Stomach (tissue), 19 donors: ENCODE measurements at places on chromosomes 13 and 19. TPM values are rescaled to one million over a fixed set of nuclear protein-coding genes. Genes with fewer than 3 reads are reported as not detected.

GRCh38 chr13:67299072-67299635 is 69.0 kb upstream of the PCDH9 start:
- no peak for DNase-seq

DNA sequence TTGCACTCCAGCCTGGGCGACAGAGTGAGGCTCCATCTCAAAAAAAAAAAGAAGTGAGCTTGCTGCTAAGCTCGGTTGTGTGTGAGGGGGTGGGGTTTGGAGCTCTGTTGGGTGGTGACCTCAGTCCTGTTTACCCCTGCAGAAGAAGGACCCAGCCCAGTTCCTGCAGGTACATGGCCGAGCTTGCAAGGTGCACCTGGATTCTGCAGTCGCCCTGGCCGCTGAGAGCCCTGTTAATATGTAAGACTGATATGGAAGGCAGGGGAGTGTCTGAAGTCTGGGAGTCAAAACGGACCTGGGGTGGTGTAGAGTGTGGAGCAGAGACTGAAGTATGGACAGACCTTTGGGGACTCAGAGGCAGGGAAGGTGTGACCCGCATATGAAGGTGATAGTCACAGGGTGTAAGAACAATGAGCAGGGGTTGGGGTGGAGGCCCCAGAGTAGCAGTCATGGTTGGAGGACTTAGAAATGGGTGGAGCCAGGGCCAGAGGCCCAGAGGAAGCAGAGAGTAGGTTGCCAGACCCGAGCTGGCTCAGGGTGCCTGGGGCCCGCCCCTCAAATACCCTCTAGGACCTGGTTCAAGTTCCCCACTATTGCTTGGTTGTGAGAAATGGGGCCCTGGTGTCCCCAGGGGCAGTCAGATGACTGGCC is 13.2 kb downstream of the CLASRP start:
- DNase-seq, result peak; percentile 85

DNA sequence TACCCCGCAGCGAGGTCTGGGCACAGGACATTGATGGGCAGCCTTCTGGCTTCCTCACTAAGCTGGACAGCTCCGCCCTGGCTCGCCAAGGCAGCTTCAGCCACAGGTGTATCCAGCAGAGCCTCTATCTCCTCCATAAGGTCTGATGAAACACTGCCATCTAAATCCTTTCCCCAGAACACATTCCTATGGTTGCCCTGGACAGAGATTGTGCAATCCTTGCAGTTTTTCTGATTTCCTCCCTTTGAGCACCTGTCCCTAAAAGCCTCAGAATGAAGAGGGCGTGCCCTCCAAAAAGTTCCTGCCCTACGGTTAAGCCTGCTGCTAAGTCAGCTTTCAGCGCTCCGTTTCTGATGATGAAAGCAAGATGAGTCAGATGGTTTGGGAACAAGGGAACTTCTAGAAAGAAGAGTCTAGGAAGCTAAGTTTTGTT is 21.0 kb downstream of the CLEC4M start:
- no peak for DNase-seq

- no peak for DNase-seq
These were observed at the start of gene TEX101 for GRCh38 chr19:43414554-43414953. TEX101 (plus strand) TSS chr19:43414890; CDS start chr19:43415920, 1,030 bp downstream.

DNA sequence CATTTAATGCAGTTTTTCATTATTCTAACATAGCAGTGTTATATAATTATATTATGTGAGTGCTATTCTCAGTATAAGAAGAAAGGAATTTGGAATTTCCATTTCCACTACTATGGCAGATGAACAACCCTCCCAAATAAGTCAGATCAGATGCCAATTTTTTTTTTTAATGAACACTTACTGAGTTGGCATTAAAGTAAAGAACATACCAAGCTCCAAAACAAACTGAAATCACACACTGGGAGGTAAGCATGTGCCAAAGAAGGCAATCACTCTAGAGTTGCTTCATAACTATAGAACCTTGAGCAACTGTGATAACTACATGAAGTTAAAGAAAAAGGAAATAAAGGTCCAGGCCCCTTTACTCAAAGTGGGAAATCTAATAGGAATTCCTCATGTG is 90.3 kb downstream of the RNF17 start:
- no peak for DNase-seq

DNA sequence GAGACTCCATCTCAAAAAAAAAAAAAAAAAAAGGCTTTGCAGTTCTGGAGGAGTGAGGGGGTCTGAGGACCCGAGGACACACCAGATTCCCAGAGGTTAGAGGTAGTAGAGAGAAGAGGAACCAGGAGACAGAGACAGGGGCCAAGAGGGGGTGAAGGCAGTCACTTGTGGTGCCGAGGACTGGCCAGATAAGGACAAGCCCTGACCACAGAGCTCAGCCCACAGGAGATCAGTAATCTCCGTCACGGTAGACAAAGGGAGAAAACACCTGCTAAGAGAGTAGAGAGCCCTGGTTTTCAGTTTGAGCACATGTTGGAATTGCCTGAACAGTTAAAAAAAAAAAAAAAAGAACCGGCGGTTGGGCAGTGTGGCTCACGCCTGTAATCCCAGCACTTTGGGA is 1.7 kb upstream of the PRAM1 start:
- peak; percentile 2 for DNase-seq

- no peak for DNase-seq
These were observed 397.4 kb downstream of the DACH1 start for GRCh38 chr13:71469626-71470025.

DNA sequence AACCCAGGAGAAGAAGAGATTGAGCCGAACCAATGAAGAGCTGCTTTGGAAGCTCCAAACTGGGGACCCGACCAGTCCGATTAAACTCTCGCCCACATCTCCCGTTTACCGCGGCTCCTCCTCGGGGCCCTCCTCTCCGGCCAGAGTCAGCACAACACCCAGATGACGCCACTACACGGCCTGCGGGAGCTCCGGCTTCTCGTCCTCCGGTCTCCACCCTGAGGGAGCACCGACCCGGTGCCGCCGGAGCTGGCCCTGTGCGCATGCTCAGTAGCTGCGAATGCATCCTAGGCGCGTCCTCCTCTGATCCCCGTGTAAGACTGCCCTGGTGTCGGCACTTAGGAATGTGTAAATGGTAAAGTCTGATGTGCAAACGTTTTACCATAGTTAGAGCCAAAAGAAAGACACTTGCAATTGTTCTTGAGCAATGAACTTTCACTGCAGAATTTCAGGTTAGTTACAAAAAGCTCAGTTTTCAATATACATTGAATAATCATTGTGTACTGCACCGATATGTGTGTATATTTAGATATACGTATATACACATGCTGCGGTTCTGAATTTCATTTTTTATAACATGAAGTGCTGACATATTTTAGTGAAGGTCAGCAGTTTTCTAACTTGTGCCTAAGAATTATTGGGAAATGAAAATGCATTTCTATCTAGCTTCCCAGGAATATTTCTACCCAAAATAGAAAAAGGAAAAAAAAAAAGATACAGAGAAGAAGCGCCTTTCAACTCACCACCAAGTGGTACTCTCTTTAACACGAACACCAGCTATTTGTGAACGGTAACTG is 92.2 kb downstream of the SLC7A1 start:
- peak; percentile 47 for DNase-seq

DNA sequence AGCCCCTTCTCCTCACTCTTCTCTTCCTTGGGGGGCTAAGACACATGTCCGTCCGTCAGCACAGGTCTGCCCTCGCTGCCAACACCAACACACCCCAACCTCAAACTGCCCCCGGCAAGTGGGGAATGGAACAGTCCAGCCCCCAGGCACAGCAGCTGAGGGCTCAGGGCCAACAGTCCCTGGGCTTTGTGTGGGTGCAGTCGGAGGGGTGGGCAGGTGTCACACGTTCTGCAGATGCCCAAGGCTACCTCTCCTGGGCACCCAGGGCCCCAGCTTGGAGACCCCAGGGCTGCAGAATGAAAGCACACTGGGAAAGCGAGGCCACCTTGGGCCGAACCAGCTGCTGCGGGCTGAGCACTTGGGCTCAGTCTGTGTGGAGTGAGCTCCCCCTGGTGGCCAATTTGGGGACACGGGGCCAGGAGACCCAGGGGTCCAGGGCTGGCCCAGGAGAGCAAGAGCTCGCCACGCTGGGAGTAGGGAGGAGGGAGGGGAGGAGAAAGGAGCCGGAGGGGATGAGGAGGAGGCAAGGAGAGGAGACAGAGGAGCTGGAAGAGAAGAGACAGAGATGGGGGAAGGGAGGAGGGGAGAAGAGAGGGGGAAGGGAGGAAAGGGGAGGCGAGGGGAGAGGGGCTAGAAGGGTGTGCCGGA is 14.0 kb upstream of the ATP8B3 start:
- peak; percentile 92 for DNase-seq

DNA sequence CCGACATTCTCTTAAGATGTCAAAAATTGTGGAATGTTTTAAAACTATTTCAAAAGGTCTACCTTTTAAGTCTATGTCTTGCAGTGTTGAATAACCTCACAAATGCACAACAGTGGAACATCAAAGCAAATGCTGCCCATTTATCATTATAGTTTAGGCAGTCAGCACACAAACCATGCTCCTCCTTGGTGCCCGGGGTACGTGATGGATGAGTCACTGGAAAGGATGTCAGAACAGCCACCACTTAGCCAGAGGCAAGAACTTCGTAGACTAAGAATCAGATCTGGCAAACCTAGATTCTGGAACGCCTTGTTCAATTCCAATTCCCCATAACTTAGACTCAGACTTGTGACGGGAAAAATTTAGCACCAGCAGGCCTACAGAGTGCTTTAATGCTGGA is 343.6 kb downstream of the FGF9 start:
- no peak for DNase-seq

- DNase-seq, result no peak
These were observed 9.1 kb downstream of the TMEM150B start for GRCh38 chr19:55315956-55316525.

DNA sequence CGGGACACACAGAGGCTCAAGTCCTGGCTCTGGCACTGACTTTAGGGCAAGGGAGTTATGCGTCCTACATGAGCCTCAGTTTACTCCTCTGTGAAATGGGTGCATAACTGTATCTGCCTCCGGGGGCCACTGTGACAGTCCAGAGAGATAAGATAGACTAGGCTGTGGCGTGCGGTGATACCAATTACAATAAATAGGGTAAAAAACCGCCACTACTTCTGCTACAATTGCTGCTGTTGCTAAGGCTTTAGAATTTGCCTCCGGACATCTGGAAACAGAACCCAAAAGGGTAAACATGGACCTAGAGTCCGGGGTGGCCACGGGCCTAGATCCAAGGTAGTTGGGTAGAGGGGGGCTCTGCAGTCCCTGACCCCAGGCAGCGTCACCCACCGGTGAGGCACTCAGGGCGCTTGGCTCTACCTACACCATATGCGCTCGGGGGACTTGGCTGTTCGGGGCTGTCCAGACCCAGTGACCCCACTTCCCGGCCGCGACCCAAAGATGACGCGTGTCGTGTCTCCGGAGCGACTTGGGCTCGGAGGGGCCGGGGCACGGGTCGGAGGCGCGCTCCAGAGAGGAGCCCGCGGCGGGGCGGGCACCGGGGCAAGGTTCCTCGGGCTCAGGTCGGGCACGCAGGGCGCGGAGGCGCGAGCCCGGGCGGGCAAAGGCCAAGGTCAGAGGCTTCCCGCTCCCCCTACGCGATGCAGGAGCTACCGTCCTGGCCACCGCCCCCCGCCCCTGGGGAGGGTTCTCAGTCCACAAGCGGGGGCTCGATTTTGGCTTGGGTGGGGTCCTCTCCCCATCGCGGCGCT is 1.1 kb downstream of the INSR start:
- peak; percentile 75 for DNase-seq

DNA sequence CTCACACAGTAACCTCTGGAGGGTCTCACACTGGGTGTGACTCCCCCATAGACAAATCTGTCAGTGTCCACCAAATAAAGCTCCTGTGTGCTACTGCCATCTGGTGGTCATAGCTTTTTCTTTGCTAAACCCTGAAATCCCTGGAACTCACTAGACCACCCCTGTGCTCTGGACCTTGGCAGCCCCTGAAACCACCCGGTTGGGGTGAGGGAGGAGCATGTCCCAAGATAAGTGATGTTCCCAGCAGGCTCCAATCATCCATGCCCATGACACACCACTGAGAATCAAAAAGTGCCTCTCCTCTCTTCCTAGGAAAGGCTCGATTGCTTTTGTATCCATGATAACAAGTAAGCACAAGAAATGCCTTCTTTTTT is 6.5 kb upstream of the HSD17B14 start:
- DNase-seq, result peak; percentile 82

DNA sequence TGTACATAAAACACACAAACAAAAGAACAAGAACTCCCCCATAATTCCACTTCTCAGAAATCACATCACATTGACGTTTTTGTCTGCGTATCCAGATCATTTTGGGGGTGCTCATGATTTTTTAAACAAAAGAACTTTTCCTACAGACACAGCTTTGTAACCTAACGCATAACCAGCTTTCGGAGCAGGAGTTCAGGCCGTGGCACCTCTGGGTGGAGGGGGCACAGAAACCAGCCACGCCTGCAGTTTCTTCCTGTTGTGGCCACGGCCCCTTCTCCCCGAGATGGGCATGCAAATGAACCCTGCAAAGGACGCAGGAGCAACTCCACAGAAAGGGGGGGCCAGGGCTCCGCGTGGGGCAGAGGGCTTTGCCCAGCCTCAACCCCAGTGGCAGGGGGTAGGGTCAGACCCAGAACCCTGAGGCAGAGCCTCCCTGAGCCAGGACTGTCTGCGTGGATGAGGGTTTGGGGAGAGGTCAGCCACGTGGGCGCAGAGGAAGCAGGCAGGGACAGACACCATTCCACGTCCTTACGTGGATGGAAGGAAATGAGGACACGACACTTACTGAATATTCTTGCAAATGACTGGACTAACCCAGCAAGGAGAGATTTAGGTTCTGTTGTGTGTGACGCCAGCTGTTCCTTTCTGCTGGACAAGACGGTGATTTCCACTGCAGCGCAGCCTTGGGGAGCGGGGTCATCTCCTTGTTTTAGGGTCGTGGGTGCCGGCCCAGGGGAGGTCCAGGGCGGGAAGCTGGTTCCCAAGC is 64.4 kb downstream of the RASA3 start:
- no peak for DNase-seq

GRCh38 chr19:40503320-40503695 is 36.5 kb downstream of the SPTBN4 start:
- peak; percentile 55 for DNase-seq

- no peak for DNase-seq
These were observed 549.6 kb downstream of the PCDH17 start for GRCh38 chr13:58181111-58181510.

- no peak for DNase-seq
These were observed 22.0 kb upstream of the MUC16 start for GRCh38 chr19:9032136-9032631.

Gene SYNE4
- total RNA-seq, result 7.6 TPM

Gene COLGALT1
- total RNA-seq, result 60.7 TPM

Gene FAAP24
- not detected for total RNA-seq

Gene CLEC17A
- not detected for total RNA-seq

Gene BLVRB
- 561 TPM for total RNA-seq
